Thoracic aorta (tissue), 2 donors: ENCODE measurements at places on chromosomes 11 and 22.
A peak's percentile ranks its signal among the peaks of the same experiment; 100 is the strongest.

- DNase-seq: no peak
Observed at GRCh38 chr11:36750349-36750748, 152.3 kb upstream of the RAG2 start.

DNA sequence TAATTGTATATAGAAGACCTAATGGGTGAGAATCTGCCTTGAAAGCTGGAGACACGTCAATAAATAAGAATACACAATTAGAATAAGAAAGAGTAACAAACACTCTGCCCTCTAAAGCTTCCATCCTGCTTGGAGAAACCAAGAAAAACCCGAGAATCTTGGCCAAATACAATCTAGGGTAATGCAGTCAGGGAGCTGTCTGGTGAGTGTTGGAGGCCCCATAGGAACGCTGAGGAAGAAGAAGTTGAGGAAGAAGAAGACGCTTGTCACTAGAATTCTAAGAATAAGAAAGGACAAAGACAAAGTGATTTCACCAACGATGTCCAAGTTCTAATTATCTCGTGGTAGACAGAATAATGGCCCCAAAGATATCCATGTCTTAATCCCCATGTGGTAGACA is 4485.9 kb upstream of the OR11H1 start:
- DNase-seq: no peak

GRCh38 chr11:2120359-2121100 is 18.7 kb downstream of the IGF2 start:
- DNase-seq: no peak

DNA sequence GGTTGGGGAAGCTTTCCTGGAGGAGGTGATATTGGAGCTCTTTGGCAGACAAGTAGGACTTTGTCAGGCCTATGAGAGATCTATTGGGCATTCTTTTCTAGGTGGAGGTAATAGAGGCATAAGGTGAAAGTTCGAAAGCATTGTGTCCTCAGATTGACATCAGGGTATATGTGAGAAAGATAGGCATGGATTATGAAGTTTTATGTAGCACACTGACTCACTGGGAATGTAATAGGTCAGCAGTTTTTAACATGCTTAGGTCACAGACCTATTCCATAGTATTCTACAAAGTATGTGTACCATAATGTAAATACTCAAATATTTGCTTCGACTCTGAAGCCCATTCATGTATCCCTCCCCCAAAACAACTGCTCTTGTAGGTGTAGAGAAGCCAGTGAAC is 11.8 kb downstream of the HIKESHI start:
- DNase-seq: no peak

DNA sequence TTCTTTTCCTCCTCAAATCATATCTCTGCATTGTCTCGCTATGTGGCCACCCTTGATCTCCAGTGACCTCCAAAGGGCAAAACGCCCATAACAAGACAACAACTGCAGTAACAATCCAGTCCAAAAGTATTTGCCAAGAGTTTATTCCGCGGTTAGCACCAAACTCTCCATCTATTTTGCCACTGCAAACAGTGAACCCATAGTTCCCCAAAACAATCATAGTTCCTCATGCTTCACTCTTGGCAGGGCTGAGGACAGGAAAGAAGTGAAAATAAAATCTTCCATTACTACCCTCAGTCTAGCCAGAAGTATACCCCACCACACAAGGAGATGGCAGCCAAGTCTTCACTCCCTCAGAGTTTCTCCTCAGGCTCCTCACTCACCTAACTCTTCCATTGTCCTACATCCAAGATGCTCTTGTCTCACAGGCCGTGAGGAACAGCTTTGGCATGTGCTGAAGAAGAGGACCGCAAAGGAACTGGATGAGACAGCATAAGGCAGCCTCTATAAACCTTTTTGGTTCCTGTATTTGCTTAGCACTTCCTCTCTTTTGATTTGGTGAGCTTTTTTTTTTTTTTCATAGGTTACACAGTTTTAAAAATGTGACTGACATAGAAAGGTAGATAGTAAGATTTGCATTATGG is at the start of gene LPXN:
Gene LPXN (minus strand): TSS at position 480 of the 644 bp plus-strand sequence. CDS start 84 bp downstream, at position 396.
- no peak for DNase-seq

- peak; percentile 51 for DNase-seq
Observed at GRCh38 chr11:69075421-69076128, 26.8 kb downstream of the TPCN2 start.

DNA sequence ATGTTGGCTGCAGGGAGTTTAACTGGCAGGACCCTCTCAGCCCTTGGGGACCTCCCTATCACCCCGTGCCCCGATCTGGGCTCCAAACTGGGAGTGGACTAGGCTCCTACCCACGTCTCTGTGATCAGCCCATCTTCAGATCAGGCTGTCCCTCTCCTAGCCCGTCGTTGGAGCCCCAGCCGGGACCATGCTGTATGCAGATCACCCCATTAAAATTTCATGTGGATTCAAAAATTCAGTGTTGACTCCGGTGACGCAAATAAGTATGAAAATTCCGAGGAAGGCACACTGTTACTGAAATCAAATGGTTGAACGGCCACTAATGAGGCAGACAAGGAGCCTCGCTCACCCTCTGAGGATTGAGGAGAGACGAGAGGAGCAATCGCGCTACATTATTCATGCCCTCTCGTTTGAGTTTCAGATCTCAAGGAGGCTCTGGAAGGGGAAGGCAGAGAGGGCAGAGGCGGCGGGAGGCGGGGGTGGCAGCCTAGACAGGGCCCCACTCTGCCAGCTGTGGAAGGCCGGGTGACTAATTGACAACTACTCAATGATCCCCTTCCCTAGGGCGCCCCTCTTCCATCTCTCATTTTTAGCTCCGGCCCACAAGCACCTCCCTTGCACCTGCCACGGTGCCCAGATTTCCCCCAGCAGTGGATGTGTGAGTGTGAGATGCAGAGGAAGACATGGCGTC is 255.4 kb downstream of the MIAT start:
- DNase-seq: no peak

- DNase-seq: no peak
Observed at GRCh38 chr22:43826142-43827002, 14.3 kb upstream of the EFCAB6 start.

- no peak for DNase-seq
Observed at GRCh38 chr11:69718147-69718546, 14.3 kb upstream of the FGF19 start.

DNA sequence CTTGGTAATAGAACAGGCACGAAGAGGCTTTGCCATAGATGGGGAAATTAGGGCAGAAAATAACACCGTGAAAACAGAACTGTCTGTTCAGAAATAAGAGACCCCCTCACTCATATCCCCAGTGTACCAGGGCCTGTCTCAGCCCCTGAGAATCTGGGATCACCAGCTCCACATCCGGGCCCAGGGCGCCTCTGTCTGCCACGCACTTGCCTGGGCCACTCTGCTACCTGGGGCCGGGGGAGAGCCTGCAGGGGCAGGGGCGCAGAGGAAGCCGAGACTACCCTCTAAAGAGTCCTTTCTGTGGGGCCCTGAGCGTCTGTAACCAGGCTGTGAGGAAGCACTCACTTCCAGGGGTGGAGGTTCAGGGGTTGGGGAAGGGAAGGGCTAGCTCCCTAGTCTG is 19.8 kb downstream of the NECTIN1 start:
- DNase-seq: no peak

GRCh38 chr11:76656050-76656531 is 14.5 kb downstream of the LRRC32 start:
- DNase-seq: no peak

DNA sequence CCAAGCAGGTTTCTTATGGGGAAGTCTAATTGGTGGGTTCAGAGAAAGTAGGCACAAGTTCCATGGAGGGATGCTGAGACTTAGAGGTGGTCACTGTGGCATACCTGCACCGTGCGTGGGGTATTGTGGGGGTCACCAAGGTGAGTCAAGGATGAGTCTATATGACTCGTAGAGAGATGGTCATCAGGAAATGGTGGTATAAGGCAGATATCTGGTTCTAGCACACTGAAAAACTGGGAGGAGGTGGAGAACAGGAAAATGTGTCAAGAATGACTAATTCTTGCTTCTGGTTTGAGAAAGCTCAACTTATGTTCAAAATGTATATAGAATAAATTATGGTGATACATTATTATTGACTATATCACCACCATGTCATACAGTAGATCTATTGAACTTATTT is 258.1 kb downstream of the RAB38 start:
- DNase-seq: no peak

DNA sequence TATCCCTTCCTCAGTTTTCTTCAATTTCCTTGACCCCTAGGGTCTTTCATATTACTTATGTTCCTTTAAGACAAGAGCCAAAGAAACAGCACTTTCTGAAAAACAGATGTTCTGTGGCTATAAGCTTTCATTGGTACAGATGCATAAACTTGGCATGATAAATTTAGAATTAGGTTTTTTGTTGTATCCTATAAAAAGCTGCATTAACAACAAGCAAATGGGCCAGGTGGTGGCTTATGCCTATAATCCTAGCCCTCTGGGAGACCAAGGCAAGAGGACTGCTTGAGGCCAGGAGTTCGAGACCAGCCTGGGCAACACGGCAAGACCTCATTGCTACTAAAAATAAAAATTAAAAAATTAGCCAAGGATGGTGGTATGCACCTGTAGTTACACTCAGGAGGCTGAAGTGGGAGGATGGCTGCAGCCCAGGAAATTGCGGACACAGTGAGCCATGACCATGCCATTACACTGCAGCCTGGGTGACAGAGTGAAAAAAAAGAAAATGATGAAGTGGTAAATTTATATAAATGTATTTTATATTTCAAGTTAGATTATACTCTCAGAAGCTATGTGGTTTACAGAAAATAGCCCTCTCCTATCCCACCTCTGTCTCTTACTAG is 18.3 kb downstream of the KMT5B start:
- no peak for DNase-seq

GRCh38 chr22:43236411-43237166 is 49.7 kb upstream of the TTLL12 start:
- DNase-seq: no peak

GRCh38 chr11:103970701-103971249 is 65.7 kb upstream of the DDI1 start:
- no peak for DNase-seq

DNA sequence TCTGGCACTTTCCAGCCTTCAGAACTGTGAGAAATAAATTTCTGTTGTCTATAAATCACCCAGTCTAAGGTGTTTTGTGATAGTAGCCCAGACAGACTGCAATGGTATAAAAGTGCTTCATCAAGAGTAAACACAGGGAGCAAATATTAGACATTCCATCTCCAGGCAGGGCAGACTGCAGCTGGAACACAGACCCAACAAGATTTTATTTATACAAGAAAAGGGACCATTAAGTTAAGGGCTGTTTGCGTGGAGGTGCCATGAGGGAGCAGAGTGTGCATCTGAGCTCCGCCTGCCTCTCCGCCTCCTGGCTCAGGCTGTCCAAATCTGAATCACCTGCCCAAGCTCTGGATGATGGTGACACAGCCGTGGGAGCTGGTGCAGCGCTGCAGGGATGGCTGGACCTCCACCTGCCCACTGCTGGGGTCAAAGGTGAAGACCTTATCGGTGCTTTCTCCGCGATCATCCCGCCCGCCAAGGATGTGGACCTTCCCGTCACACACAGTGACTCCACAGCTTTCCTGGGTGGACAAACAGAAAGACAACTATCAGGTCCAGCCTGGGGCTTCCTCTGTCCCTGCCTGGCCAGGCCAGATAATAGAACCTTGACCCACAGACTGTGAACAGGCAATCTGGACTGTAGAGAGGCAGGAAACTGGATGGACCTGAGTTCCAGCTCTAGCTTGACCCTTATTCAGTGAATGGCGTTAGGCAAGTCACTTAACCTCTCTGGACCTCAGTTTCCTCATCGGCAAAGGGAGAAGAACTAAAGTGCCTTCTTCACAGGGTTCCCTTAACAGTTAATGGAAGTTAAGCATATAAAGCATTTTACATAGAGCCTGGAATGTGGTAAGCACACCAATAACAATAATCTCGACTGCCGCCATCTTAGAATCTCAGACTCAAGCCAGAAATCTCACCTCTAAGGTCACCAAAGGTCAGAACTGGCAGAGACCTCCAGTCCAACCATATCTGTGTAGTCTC is 10.5 kb downstream of the KLHL35 start:
- no peak for DNase-seq

GRCh38 chr11:133560472-133560855 is 28.2 kb upstream of the OPCML start:
- no peak for DNase-seq

DNA sequence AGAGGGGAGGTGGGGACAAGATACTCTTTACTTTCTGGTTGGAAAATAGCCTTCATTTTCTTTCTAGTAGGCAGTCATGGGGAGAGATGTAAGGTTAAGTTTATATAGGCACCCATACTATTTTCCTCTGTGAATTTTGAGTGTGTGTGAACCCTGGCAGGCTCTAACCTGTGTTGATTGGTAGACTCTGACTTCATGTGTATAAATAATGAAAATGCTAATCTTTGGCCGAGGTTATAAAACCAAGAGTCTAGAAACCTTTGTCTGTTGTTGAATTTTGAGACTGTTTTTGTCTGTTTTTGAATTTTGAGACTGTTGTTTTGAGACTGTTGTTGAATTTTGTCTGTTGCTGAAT is 14.0 kb downstream of the TRIM44 start:
- no peak for DNase-seq

GRCh38 chr11:37505406-37505805 is 907.4 kb upstream of the RAG2 start:
- DNase-seq: no peak

GRCh38 chr11:44400431-44400830 is 90.5 kb upstream of the ALX4 start:
- no peak for DNase-seq

GRCh38 chr22:20021196-20022181 is 579 bp downstream of the TANGO2 start:
- DNase-seq: no peak

DNA sequence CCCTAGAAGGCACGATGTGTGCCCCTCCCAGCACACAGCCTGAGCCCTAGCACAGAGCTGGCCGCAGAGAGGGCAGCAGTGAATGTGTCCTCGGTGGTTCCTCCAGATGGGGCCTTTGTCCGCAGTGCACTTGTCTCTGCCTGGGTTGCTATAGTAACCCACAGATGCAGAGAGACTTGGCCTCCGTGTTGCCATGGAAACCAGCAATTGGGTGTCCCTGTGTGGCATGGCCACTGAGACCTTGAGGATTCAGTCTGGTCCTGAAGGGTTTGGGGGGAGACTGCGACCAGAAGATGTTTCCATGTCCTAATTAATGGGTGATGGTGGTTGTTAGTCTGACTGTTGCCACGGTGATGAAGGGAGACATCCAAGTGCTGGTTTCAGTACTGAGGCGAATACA is 42.6 kb upstream of the TUB start:
- DNase-seq: no peak

- no peak for DNase-seq
Observed at GRCh38 chr11:13761250-13761649, 92.8 kb downstream of the FAR1 start.

GRCh38 chr11:117828611-117829368 is 4.2 kb upstream of the FXYD2 start:
- peak; percentile 1 for DNase-seq

GRCh38 chr11:119615003-119615881 is 113.8 kb downstream of the NECTIN1 start:
- no peak for DNase-seq

- no peak for DNase-seq
Observed at GRCh38 chr11:40689823-40690222, 769.6 kb downstream of the LRRC4C start.

DNA sequence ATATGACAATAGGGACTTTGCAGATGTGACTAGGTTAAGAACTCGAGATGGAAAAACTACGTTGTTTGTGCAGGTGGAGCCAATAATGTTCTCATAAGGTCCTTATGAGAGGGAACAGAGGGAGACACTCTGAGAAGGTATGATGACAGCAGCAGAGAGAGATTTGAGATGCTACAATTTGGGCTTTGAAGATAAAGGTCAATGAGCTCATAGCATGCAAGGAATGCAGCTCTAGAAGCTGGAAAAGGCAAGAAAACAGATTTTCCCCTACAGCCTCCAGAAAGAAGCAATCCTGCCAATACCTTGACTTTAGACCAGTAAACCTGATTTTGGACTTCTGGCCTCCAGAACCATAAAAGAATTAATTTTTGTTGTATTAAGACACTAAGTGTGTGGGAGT is 21.1 kb downstream of the FAM76B start:
- DNase-seq: no peak
